ENCODE measurements at places on chromosomes 3 and 15. TPM values are rescaled to one million over a fixed set of nuclear protein-coding genes. Genes with fewer than 3 reads are reported as not detected.

Gene RBM6
- total RNA-seq: 46.1 TPM

Gene PP2D1
- total RNA-seq: not detected

Gene GXYLT2
- 4.2 TPM for total RNA-seq

Gene SELENOK
- total RNA-seq: 31.8 TPM

GRCh38 chr3:133489466-133490085 lies 83.9 kb upstream of the CDV3 start:
- no peaks in the 10 kb centered on the region for H3K4me1 ChIP-seq
- no peak overlapping the region for H3K4me3 ChIP-seq
- H3K27me3 ChIP-seq: no peaks in the 10 kb centered on the region
- no peak for DNase-seq

- H3K27ac ChIP-seq: no peak overlapping the region
- no peaks in the 10 kb centered on the region for H3K27me3 ChIP-seq
- H3K4me1 ChIP-seq: no peaks in the 10 kb centered on the region
- no peak overlapping the region for H3K4me3 ChIP-seq
Observed at GRCh38 chr15:50943638-50944037, 35.2 kb downstream of the AP4E1 start.

DNA sequence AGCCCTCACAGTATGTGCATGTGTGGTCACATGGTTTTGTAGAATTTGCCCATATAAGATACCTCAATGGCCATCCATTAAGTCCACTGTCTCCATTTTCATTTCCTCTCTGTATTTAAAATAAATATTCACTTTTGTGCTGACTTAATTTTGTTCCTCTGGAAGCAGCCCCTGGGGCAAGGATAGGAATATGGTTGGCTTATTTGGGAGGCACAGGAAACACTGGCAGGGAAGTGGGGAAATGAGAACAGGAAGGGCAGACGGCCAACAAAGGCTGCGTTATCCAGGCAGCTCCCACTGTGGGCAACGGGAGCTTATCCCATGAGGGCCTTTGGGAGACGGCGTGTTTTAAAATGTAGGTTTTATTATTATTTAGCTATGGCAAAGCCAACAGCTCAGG lies 148.6 kb downstream of the SHQ1 start:
- no peak overlapping the region for H3K4me3 ChIP-seq
- no peaks in the 10 kb centered on the region for H3K27me3 ChIP-seq
- H3K4me1 ChIP-seq: no peaks in the 10 kb centered on the region
- no peak for DNase-seq
- H3K27ac ChIP-seq: no peak overlapping the region

GRCh38 chr15:52303093-52303772 lies 7.6 kb upstream of the MYO5C start:
- no peak overlapping the region for H3K27ac ChIP-seq
- H3K36me3 ChIP-seq: no peaks in the 10 kb centered on the region
- DNase-seq: no peak
- H3K27me3 ChIP-seq: no peaks in the 10 kb centered on the region
